ENCODE measurements at places on chromosomes 2 and 18. TPM values are rescaled to one million over a fixed set of nuclear protein-coding genes. Genes with fewer than 3 reads are reported as not detected.

Gene GYPC
- total RNA-seq, result 275 TPM

Gene SERPINB3
- not detected for total RNA-seq

Gene CPO
- 0.19 TPM for total RNA-seq

Gene CUL3
- 44.2 TPM for total RNA-seq

Gene WDR35
- total RNA-seq, result 12.1 TPM

Gene TUBA4B
- total RNA-seq, result not detected

Gene LRP1B
- total RNA-seq, result 0.06 TPM

Gene IL1B
- 0.32 TPM for total RNA-seq

Gene DIPK1C
- total RNA-seq, result not detected

Gene APCDD1
- not detected for total RNA-seq

Gene NR4A2
- under 0.01 TPM for total RNA-seq

Measured in bladder microvascular endothelial cell (primary cell).